ENCODE measurements at places on chromosomes 11 and 22. TPM values are rescaled to one million over a fixed set of nuclear protein-coding genes. Genes with fewer than 3 reads are reported as not detected.
A peak's percentile ranks its signal among the peaks of the same experiment; 100 is the strongest.

DNA sequence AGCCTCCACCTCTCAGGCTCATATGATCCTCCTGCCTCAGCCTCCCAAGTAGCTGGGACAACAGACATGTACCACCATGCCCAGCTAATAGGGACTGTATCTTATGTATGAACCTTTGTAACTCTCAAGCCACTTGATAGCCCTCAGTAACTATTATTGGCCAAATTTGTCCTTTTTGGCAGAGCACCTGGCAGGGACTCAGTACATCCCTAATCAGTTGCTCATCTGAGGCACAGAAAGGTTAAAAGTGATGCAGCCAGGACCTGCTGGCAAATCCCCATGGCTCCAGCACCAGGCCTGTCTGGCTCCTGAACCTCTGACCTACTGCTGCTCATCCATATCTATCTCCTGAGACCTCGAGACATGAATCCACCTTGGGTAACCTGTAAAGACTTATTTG, 21.1 kb upstream of the XBP1 start:
- no peak for DNase-seq

DNA sequence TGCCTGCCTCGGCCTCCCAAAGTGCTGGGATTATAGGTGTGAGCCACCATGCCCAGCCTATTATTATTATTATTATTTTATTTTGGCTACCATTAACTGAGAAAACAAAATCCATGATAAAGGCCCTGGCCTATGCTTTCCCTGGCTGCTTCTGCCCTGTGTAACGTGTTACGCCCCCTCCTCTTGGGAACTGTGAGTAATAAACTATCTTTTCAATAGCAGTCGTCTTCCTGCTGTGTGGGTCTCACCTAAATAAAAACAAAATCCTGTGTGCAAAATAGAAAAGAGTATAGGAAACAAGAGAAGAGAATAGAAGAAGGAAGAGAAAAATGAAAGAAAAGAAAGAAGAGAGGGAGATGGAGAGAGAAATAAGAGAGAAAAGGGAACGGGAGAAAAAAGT, 237.0 kb downstream of the MIAT start:
- DNase-seq, result no peak

DNA sequence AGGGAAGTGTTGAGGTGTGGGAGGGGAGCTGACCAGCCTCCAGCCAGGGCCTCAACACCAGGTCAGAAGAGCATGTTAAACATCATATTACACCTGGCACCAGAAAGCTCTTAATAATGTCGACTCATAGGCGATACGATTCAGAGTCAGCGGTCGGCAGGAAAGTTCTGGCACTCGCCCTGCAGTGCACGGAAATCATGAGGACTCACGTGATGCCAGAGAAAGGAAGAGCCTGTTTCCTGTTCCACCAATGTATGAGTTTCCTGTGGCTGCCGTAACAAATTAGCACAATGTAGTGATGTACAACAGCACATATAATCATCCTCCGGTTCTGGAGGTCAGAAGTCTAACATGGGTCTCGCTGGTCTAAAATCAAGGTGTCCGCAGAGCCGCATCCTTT, 198.8 kb downstream of the BARX2 start:
- DNase-seq, result no peak

DNA sequence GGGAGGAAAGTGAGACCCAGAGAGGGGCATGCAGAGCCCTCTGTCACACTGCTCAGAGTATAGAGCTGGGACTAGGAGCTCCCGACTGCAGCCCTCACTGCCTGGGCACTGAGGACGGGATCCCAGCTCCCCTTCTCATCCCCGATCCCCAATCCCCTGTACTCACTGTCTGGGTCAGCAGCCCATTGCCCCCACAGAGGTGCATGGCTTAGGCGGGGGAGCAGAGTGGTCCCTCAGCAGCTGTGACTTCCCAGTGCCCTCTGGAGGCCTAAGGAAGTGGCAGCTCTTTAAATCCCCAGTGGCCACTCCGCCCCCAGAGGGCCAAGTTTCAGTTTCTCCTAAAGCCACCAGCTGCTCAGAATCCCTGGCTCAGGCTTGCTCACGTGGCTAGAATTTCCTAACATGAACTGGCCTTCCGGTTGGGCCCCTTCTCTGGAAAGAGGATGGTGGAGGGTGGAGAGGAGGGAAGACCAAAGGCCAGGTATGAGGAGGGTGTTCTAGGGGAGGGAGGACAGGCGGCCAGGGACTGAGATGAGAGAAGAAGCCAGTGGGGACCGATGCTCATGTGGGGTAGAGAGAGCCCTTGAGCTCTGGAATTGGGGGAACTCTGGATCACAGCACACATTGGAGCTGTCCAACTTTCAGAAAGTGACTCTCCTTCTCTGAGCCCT, at the start of gene BATF2:
Gene BATF2 (minus strand): TSS at position 262 of the 671 bp plus-strand sequence. CDS start 57 bp downstream, at position 205.
- peak; percentile 53 for DNase-seq

- no peak for DNase-seq
Observed at GRCh38 chr11:2376751-2377451, at the start of gene CD81. TSS of gene CD81 (plus strand) at chr11:2377310. CDS start at chr11:2377550, 240 bp downstream.

DNA sequence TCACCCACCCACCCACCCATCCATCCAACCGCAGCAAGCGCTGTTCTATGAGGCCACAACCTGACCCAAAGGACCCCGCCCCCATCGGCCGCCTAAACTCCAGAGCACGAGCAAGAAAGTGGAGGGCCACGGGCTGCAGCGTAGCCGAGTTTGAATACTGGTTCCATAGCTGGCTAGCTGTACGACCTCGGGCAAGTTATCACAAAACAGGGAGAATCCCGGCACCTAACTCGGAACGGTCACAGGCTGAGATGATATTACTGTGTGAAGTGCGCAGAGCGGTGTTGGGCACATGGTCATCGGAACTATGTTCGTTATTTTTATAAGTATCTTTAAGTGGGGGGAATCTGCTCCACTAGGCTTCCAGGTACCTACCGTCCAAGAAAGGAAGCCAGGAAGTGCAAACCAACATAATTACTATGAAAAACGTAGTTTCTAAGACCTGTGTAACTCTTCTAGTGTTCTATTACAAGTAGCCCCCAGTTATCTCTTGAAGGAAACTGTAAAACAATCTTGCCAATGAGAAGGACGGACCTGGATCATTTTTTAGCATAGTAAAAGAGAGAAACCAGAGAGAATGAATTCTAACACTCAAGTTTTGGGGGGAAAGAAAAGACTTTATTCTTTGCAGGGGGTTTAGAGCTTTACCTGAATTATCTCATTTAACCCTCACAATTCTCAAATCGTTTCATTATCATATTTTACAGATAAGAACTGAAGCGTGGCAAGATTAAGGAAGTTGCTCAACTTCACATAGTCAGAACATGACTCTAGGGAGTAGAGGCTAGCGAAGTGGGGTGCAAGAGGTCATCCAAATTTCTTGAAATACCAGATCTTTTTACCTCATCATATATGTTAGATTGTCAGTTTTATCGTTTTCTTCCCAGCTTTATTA, 663 bp upstream of the BUD13 start:
- peak; percentile 40 for DNase-seq

GRCh38 chr22:27718186-27719035, 83.1 kb downstream of the MN1 start:
- DNase-seq, result no peak

DNA sequence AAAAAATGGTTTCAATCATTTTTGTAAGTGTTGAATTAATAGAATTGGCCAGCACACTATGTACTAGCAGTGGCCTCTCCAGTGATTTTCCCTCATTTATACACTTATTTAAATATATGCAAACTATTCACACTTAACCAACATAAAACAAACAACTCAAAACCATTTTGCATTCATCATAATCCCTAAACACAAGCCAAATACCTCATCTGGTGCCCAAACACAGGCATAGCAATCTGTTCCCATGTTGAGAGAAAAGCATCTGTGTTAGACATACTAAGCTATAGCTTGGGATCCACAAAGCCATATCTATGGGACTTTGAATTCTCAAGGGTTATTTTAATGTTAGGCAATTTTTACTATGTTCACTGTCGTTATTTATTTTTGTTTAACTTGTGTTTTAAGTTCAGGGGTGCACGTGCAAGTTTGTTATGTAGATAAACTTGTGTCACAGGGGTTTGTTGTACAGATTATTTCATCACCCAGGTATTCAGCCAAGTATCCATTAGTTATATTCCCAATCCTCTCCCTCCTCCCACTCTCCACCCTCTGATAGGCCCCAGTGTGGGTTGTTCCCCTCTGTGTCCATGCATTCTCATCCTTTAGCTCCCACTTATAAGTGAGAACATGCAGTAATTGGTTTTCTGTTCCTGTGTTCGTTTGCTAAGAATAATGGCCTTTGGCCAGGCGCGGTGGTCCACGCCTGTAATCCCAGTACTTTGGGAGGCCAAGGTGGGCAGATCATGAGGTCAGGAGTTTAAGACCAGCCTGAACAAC, 31.0 kb upstream of the RCN1 start:
- no peak for DNase-seq

DNA sequence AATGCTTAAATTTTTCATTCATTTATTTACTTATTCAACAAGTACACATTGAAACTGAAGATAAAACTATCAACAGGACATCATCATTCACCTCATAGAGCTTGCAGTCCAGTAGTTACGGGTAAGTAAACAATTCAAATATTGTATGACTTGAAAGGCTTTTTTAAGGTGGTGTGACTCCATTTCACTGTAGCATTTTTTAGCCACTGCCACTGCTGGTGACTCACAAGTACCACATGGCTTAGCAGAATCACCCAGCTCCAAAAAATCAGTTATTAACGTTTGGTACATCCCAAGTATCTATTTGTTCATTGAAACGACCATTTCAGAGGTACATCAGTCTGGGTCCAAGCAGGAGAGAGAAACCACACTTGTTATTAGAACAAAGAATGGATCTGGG, 427.9 kb upstream of the DDI1 start:
- no peak for DNase-seq

DNA sequence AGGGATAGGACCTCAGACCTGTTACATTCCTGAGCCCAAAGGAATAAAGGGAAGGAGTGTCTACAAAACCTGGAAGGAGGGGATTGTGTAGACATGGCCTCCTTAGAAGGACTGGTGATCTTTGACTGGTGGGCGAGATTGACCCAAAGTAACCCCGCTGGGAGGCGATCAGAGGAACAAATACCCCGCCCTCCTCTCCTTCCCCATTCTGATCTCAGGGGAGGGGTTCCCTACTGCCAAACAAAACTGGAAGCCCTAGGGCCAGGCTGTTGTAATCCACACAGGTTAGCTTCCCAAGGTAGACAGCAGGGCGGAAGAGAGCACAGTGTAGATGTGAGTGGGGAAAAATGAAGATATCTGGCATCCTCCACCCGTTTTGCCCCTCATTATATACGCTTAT, 24.7 kb downstream of the NCF4 start:
- no peak for DNase-seq

GRCh38 chr11:130549393-130549999, 101.1 kb downstream of the ADAMTS15 start:
- DNase-seq, result no peak

GRCh38 chr11:110525883-110526282, 96.1 kb downstream of the FDX1 start:
- no peak for DNase-seq

- DNase-seq, result no peak
Observed at GRCh38 chr22:30408388-30409102, 11.7 kb downstream of the SEC14L2 start.

DNA sequence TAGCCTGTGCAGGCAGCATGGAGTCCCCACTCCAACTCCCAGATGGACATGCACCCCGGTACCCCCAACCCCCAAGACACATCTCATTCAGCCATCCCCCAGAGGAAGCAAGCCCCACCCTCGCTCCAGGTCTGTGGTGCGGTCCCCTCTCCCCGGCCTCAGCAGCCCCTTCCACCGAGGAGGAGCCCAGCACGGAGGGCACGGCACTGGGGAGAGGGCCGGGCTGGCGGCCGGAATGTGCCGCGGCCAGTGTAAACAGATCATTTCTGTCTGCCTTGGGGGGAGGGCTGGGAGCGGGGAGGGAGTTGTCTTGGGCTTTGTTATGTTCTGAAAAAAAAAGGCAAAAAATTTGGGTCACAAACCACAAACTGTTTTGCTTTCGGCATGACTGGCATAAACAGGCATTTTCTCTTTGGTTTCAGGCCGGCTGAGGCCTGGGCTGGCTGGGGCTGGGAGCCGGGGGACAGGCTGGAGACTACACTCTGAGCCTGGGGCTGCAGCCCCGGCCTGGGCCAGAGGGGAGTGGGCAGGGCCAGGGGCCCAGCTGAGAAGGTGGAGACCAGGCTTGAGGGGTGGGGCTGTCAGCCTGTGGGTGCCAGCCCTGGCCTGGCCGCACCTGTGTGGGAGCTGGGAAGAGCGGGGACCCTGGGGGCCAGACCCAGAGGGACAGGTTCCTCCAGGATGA, 16.8 kb downstream of the IGF2 start:
- DNase-seq, result no peak

GRCh38 chr11:127003260-127003981, 2.9 kb upstream of the KIRREL3 start:
- no peak for DNase-seq

PLEKHA7 gene
- polyA plus RNA-seq, result 58.9 TPM

PRR14L gene
- polyA plus RNA-seq, result 21.3 TPM

FJX1 gene
- polyA plus RNA-seq, result 15.6 TPM

MYRF gene
- polyA plus RNA-seq, result 32.8 TPM

CASP5 gene
- not detected for polyA plus RNA-seq

IGLL1 gene
- 0.51 TPM for polyA plus RNA-seq

SLCO2B1 gene
- 7.5 TPM for polyA plus RNA-seq
